ENCODE measurements at places on chromosomes 11 and 22.

GRCh38 chr11:927871-928270 is 2.2 kb downstream of the AP2A2 start:
- peak overlapping the region; percentile 26 for H3K27ac ChIP-seq
- H3K4me1 ChIP-seq, result peaks cover 30% of the 10 kb centered on the region
- H3K4me3 ChIP-seq, result peak overlapping the region; percentile 54
- no peak for DNase-seq
- no peaks in the 10 kb centered on the region for H3K27me3 ChIP-seq
- H3K36me3 ChIP-seq, result peaks cover 13% of the 10 kb centered on the region

DNA sequence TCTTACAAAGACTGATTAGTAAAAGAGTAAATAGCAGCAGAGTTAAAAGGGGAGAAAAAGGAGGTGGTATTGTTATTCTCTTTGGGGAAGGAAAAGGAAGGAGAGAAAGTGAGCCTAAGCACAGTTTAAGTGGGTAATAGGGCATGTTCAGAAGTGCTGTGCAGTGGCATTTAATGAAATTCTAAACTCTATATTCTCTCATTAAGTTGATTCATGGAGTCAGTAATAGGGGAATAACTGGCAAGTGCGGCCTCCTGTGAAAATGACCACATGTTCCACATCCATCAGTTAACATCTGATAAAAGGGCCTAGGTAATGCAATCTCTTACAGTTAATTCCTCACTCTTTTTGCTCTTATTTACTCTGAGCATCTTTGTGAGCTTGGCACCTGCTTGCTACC is 516.7 kb downstream of the JRKL start:
- no peak overlapping the region for H3K4me3 ChIP-seq
- H3K27ac ChIP-seq, result no peak overlapping the region
- H3K36me3 ChIP-seq, result no peaks in the 10 kb centered on the region

DNA sequence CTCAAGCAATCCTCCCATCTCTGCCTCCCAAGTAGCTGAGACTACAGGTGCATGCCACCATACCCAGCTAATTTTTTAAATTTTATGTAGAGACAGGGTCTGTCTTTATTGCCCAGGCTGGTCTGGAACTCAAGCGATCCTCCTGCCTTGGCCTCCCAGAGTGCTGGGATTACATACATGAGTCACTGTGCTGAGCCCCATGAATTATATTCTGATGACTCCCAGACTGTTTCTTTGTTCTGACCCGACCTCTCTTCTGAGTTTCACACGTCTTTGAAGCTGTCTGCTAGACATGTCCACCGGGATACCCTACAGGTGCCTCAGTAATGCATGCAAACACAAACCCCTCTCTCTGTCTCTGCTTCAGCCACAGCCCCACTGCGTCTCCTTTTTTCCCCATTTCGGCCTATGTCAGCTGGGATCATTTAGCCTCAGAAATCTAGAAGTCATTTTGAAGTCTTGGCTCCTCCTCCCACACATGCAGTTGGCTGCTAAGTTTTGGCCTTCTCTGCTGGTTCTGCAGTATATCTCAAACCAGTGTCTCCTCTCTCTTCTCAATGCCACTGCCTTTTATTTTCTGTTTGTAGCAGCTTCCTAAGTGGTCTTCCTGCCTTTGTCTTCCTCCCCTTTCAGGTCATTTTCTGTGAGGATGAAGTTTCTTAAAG is 4.8 kb downstream of the VPS26B start:
- no peak for DNase-seq
- H3K4me1 ChIP-seq, result peaks cover 67% of the 10 kb centered on the region
- H3K36me3 ChIP-seq, result peaks cover 14% of the 10 kb centered on the region
- H3K27ac ChIP-seq, result peak overlapping the region; percentile 28
- no peaks in the 10 kb centered on the region for H3K27me3 ChIP-seq

- no peaks in the 10 kb centered on the region for H3K27me3 ChIP-seq
- peak overlapping the region; percentile 70 for H3K4me3 ChIP-seq
- H3K27ac ChIP-seq, result peak overlapping the region; percentile 97
- peak; percentile 42 for DNase-seq
- H3K36me3 ChIP-seq, result peaks cover 72% of the 10 kb centered on the region
Measured at GRCh38 chr11:78291503-78292108, 102.9 kb downstream of the USP35 start.

- H3K4me1 ChIP-seq, result peaks cover 35% of the 10 kb centered on the region
- no peaks in the 10 kb centered on the region for H3K27me3 ChIP-seq
- H3K36me3 ChIP-seq, result peaks cover 17% of the 10 kb centered on the region
- DNase-seq, result peak; percentile 72
Measured at GRCh38 chr11:64233913-64234586, at the start of gene VEGFB. TSS of gene VEGFB (plus strand) at chr11:64234584. CDS start at chr11:64234834, 250 bp downstream.

- H3K4me1 ChIP-seq, result no peaks in the 10 kb centered on the region
- H3K27ac ChIP-seq, result no peak overlapping the region
- no peaks in the 10 kb centered on the region for H3K36me3 ChIP-seq
- H3K27me3 ChIP-seq, result no peaks in the 10 kb centered on the region
Measured at GRCh38 chr11:58994171-58994570, 54.9 kb downstream of the GLYATL1 start.

DNA sequence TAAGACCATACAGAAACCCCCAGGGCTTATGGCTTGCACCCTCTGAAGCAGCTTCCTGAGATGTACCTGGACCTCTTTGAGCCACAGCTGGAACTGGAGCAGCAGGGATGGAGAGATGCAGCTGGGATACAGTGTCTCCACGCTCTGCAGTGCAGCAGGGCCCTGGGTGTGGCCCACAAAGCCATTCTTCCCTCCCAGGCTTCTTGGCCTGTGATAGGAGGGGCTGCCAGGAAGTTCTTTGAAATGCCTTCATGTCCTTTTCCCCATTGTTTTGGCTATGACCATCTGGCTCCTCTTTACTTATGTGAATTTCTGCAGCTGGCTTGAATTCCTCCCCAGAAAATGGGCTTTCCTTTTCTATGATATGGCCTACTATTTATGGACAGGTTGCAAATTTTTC is 37.1 kb upstream of the RAB38 start:
- no peaks in the 10 kb centered on the region for H3K36me3 ChIP-seq
- peaks cover 8% of the 10 kb centered on the region for H3K27me3 ChIP-seq
- H3K4me1 ChIP-seq, result no peaks in the 10 kb centered on the region

DNA sequence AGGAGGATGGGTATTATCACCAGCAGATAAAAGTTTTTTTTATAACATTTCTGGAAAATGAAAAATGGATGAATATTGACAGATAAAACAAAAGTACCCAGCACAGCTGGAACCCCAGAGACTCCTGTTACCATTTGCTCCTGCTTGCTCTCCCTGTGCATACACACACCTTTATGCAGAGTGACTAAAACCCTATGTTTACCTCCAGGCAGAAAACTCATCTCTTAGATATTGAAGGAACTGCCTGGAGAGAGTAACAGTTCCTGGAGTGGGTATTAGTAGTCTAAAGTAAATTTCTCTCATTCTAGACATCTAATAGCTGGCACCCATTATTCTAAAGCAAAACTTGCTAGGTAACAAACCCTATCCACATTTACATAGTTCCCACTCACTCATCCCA is 38.0 kb downstream of the CYP2R1 start:
- H3K4me3 ChIP-seq, result no peak overlapping the region
- no peak overlapping the region for H3K27ac ChIP-seq
- H3K36me3 ChIP-seq, result peaks cover 73% of the 10 kb centered on the region
- H3K4me1 ChIP-seq, result peaks cover 4% of the 10 kb centered on the region
- H3K27me3 ChIP-seq, result no peaks in the 10 kb centered on the region

GRCh38 chr11:27934830-27935145 is 173.2 kb downstream of the KIF18A start:
- no peaks in the 10 kb centered on the region for H3K36me3 ChIP-seq
- no peak overlapping the region for H3K27ac ChIP-seq
- H3K27me3 ChIP-seq, result no peaks in the 10 kb centered on the region
- no peak for DNase-seq

- H3K36me3 ChIP-seq, result peaks cover 74% of the 10 kb centered on the region
- H3K4me3 ChIP-seq, result no peak overlapping the region
- H3K27ac ChIP-seq, result no peak overlapping the region
- peaks cover 14% of the 10 kb centered on the region for H3K4me1 ChIP-seq
Measured at GRCh38 chr22:36323182-36323854, 64.4 kb downstream of the MYH9 start.

DNA sequence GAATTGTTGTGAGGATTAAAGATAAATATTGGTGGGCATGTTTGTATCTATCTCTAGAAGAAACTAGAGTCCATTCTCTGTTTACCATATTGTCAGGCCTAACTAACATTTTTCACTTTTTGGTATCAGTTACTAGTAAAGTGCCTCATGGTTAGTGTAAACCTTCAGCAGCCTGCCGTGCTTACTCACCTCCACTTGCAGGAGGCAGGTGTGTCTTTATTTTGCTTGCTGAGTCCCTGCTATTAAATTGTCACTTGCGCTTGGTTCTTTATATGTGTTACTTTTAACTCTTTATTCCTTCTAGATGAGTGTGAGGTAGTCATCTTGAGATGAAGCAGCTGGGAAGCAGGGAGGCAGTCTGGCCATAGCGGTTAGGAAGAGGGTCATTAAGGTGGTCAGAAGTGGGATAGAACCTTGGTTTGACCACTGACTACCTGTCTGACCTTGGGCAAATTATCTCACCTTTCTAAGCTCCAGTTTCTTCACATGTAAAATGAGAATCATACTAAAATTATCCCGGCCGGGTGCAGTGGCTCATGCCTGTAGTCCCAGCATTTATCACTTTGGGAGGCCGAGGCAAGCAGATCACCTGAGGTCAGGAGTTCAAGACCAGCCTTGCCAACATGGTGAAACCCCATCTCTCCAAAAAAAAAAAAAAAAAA is 21.2 kb downstream of the PPP6R3 start:
- DNase-seq, result no peak
- no peak overlapping the region for H3K4me3 ChIP-seq

GRCh38 chr11:128956401-128957201 is 13.9 kb upstream of the TP53AIP1 start:
- H3K27me3 ChIP-seq, result peaks cover 32% of the 10 kb centered on the region
- no peak overlapping the region for H3K4me3 ChIP-seq
- DNase-seq, result no peak
- H3K36me3 ChIP-seq, result no peaks in the 10 kb centered on the region
- no peak overlapping the region for H3K27ac ChIP-seq

GRCh38 chr22:19122752-19123492 is 710 bp upstream of the DGCR2 start:
- peak overlapping the region; percentile 72 for H3K27ac ChIP-seq
- peaks cover 23% of the 10 kb centered on the region for H3K4me1 ChIP-seq
- H3K4me3 ChIP-seq, result peak overlapping the region; percentile 79

- DNase-seq, result no peak
- no peak overlapping the region for H3K4me3 ChIP-seq
- no peaks in the 10 kb centered on the region for H3K27me3 ChIP-seq
- H3K27ac ChIP-seq, result no peak overlapping the region
- H3K4me1 ChIP-seq, result peaks cover 8% of the 10 kb centered on the region
Measured at GRCh38 chr11:68262544-68262827, 9.3 kb downstream of the C11orf24 start.

GRCh38 chr11:5600374-5600851 is 4.0 kb downstream of the TRIM6 start:
- DNase-seq, result peak; percentile 39
- H3K27me3 ChIP-seq, result peaks cover 2% of the 10 kb centered on the region
- H3K4me3 ChIP-seq, result no peak overlapping the region
- no peaks in the 10 kb centered on the region for H3K36me3 ChIP-seq
- H3K27ac ChIP-seq, result no peak overlapping the region

DNA sequence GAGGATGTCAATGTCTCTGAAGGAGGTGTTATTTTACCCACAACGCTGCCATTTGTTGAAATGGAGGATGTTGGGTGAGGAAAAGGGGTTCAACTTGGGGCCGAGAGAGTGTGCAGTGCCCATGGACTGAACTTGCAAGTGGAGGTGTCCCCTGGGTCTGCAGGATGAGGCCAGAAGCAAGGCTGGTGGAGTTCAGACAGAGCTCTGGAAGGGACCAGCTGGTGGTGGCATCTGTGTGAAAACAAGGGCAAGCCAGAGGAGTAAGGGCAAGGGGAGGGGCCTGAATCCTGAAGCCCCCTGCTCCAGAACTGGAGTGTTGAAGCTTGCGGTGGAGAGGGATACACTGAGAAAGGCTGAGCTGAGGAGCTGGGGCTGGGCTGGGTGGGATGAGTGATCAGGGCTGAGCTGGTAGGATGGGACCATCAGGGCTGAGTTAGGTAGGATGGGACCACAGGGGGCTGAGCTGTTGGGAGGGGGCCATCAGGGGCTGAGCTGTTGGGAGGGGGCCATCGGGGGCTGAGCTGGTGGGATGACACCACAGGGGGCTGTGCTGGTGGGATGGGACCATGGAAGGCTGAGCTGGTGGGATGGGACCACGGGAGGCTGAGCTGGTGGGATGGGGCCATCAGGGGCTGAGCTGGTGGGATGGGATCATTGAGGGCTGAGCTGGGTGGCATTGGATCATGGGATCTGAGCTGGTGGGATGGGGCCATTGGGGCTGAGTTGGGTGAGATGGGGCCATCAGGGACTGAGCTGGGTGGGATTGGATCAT is 13.4 kb upstream of the CTSD start:
- peaks cover 10% of the 10 kb centered on the region for H3K4me1 ChIP-seq
- no peak for DNase-seq
- no peak overlapping the region for H3K27ac ChIP-seq
- no peak overlapping the region for H3K4me3 ChIP-seq
- no peaks in the 10 kb centered on the region for H3K27me3 ChIP-seq
- no peaks in the 10 kb centered on the region for H3K36me3 ChIP-seq

GRCh38 chr22:42811459-42811858 is 45.6 kb downstream of the ARFGAP3 start:
- no peak overlapping the region for H3K27ac ChIP-seq
- no peaks in the 10 kb centered on the region for H3K4me1 ChIP-seq
- DNase-seq, result no peak
- H3K36me3 ChIP-seq, result peaks cover 22% of the 10 kb centered on the region
- H3K4me3 ChIP-seq, result no peak overlapping the region
- H3K27me3 ChIP-seq, result no peaks in the 10 kb centered on the region

DNA sequence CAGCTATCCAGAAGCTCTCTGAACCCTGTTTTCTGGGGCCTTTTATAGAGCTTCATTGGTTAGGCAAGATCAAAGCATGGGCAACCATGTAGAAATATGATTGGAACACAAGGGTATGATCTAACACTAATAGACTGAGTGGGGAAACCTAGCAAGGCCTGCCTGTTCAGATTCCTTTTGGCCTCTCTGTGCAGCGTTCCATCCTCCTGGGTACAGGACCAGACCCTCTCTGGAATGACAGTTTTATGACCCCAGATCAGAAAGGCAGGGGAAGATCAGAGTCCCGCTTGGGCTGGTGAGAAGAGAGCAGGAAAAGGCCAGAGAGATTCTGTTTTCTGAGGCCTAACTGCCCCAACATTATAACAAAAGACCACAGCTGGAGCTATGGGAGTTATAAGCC is 36.7 kb upstream of the VWA5A start:
- no peak overlapping the region for H3K27ac ChIP-seq
- H3K4me1 ChIP-seq, result peaks cover 5% of the 10 kb centered on the region
- no peak overlapping the region for H3K4me3 ChIP-seq
- no peak for DNase-seq
- no peaks in the 10 kb centered on the region for H3K36me3 ChIP-seq

DNA sequence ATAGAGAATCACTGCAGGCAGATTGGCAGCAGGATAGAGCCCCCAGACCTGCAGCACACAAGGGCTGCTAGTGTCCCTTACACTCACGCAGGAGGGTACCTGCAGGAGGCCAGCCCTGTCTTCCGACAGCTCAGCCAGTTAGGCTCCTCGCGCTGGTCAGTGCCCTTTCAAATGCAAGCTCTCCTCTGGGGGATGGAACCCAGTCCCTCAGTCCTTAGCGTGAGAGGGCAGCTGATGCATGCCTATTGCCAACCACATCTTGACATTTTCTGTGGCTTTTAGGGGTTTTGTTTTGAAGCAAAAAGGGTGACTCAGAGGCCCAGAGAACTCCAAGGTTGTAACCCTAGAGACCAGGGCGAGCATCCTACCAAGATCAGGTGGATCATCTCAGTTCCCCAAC is 40.0 kb downstream of the WNT11 start:
- DNase-seq, result peak; percentile 24
- no peaks in the 10 kb centered on the region for H3K4me1 ChIP-seq
- no peaks in the 10 kb centered on the region for H3K36me3 ChIP-seq
- no peak overlapping the region for H3K4me3 ChIP-seq
- no peak overlapping the region for H3K27ac ChIP-seq

GRCh38 chr22:39294571-39295468 is 24.6 kb downstream of the RPL3 start:
- no peaks in the 10 kb centered on the region for H3K36me3 ChIP-seq
- no peak for DNase-seq
- H3K27ac ChIP-seq, result no peak overlapping the region
- H3K4me3 ChIP-seq, result no peak overlapping the region

Data from T-helper 2 cell treated with Interferon-gamma antibody and Interleukin-4, amounts not matched to agents 5 μg/mL and 100 μg/mL, for 36 hours (primary cell).